Colonic mucosa (tissue), 4 donors: ENCODE measurements at places on chromosomes 2 and 18. TPM values are rescaled to one million over a fixed set of nuclear protein-coding genes. Genes with fewer than 3 reads are reported as not detected.
A peak's percentile ranks its signal among the peaks of the same experiment; 100 is the strongest.

GRCh38 chr2:48423376-48423775, 106.6 kb upstream of the STON1 start:
- no peaks in the 10 kb centered on the region for H3K27me3 ChIP-seq
- no peaks in the 10 kb centered on the region for H3K36me3 ChIP-seq
- DNase-seq = no peak
- H3K4me3 ChIP-seq = no peak overlapping the region
- H3K4me1 ChIP-seq = no peaks in the 10 kb centered on the region
- no peak overlapping the region for H3K27ac ChIP-seq

GRCh38 chr2:236642584-236643291, 73.1 kb downstream of the ACKR3 start:
- H3K4me3 ChIP-seq = no peak overlapping the region
- DNase-seq = peak; percentile 58
- peak overlapping the region; percentile 18 for H3K27ac ChIP-seq
- no peaks in the 10 kb centered on the region for H3K4me1 ChIP-seq

DNA sequence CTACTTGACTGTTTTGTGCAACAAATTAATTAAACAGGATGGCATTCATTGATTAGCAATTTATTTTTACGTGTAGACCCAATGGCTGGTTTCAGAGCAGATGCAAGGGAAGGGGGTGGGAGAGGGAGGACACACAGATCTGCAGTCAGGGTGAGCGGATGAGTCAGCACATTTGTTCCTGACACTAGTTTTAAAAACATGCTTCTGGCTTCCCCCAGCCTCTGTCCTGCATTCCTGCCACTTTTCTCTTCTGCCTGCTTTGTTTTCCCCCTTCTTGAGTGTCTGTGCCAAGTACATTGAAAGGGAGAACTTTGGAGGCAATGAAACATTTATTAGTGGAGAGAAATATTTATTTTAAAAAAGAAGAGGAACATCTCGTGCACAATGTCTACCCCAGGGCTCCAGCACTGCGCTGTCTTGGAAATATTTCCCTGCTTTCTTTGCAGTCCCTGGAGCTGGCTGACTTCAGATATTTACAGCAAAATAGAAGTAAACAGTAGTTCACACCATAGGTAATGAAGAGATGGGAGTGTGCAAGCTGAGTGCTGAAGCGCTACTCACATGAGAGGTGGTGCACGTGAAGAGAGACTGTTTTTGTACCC, 52.2 kb downstream of the NRP2 start:
- DNase-seq = no peak
- no peak overlapping the region for H3K4me3 ChIP-seq
- peak overlapping the region; percentile 6 for H3K27ac ChIP-seq
- no peaks in the 10 kb centered on the region for H3K36me3 ChIP-seq

- H3K4me3 ChIP-seq = no peak overlapping the region
- no peaks in the 10 kb centered on the region for H3K36me3 ChIP-seq
- H3K4me1 ChIP-seq = no peaks in the 10 kb centered on the region
- H3K27ac ChIP-seq = no peak overlapping the region
- no peaks in the 10 kb centered on the region for H3K27me3 ChIP-seq
- DNase-seq = peak; percentile 46
These were observed 59.2 kb downstream of the SGPP2 start for GRCh38 chr2:222483513-222484039.

DNA sequence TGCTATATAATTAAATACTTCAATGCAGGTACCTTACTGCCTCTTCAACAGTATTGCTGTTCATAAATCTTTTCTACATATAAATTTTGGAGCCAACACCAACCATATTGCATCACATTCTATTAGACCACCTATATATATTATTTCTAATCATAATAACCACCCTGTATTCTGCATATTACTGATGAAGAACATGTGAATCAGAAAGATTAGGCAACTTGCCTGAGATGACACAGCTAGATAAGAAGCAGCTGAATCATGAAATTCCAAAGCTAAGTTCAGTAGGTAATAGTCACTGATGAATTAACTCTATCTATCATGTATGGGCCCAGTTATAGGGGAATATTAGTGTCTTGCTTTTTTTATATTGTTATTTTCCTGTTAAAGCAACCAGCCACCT, 161.8 kb downstream of the AGPS start:
- no peaks in the 10 kb centered on the region for H3K27me3 ChIP-seq
- no peak overlapping the region for H3K4me3 ChIP-seq
- no peak for DNase-seq
- H3K4me1 ChIP-seq = no peaks in the 10 kb centered on the region
- no peaks in the 10 kb centered on the region for H3K36me3 ChIP-seq

DNA sequence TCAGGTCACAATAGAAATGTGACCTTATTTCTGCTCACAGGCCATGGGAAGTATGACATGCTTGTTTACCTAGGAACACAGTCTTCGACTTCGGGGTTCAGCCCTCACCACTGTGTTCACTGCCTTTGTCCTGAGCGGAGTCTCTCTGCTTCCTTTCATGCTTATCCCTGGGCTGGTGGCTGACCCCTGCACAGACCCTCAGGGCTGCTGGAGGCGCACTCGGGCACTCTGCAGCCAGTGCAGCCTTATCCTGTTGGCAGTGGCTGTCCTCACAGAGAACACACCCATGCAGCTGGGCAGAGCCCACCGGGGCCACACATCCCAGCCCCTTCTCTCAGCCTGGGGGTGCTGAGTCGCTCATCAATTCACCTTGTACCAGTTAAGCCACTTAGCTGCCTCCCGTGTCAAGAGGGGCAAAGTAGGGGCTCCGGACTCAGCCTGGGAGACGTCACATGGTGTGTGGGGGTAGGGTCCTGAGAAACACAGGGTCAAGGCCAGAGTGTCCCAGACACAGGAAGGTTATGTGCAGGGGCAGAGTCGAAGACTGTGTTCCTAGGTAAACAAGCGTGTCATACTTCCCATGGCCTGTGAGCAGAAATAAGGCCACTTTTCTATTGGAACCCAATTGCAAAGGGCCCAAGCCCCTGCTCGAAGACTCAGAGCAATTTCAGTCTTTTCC, 107.5 kb downstream of the FAM210A start:
- H3K27ac ChIP-seq = no peak overlapping the region
- no peaks in the 10 kb centered on the region for H3K27me3 ChIP-seq
- no peak overlapping the region for H3K4me3 ChIP-seq

GRCh38 chr2:198525211-198525969, 721.0 kb downstream of the PLCL1 start:
- no peaks in the 10 kb centered on the region for H3K27me3 ChIP-seq
- no peak overlapping the region for H3K4me3 ChIP-seq
- no peak overlapping the region for H3K27ac ChIP-seq
- H3K4me1 ChIP-seq = no peaks in the 10 kb centered on the region

GRCh38 chr2:105385731-105386540, 12.9 kb downstream of the FHL2 start:
- H3K27ac ChIP-seq = peak overlapping the region; percentile 94
- no peaks in the 10 kb centered on the region for H3K36me3 ChIP-seq
- H3K4me1 ChIP-seq = peaks cover 4% of the 10 kb centered on the region
- H3K4me3 ChIP-seq = no peak overlapping the region
- peak; percentile 77 for DNase-seq

DNA sequence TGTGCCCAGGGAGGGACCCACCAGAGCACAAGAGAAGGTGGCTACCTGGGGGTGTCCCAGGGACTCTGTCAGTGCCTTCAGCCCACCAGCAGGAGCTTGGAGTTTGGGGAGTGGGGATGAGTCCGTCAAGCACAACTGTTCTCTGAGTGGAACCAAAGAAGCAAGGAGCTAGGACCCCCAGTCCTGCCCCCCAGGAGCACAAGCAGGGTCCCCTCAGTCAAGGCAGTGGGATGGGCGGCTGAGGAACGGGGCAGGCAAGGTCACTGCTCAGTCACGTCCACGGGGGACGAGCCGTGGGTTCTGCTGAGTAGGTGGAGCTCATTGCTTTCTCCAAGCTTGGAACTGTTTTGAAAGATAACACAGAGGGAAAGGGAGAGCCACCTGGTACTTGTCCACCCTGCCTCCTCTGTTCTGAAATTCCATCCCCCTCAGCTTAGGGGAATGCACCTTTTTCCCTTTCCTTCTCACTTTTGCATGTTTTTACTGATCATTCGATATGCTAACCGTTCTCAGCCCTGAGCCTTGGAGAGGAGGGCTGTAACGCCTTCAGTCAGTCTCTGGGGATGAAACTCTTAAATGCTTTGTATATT, 14.0 kb downstream of the ITM2C start:
- peaks cover 32% of the 10 kb centered on the region for H3K4me1 ChIP-seq
- no peaks in the 10 kb centered on the region for H3K27me3 ChIP-seq
- DNase-seq = no peak
- peak overlapping the region; percentile 87 for H3K27ac ChIP-seq
- H3K4me3 ChIP-seq = no peak overlapping the region

- DNase-seq = no peak
- no peak overlapping the region for H3K27ac ChIP-seq
- no peak overlapping the region for H3K4me3 ChIP-seq
- no peaks in the 10 kb centered on the region for H3K27me3 ChIP-seq
- no peaks in the 10 kb centered on the region for H3K4me1 ChIP-seq
- H3K36me3 ChIP-seq = no peaks in the 10 kb centered on the region
These were observed 27.2 kb downstream of the LHCGR start for GRCh38 chr2:48728295-48728694.

GRCh38 chr2:199756743-199757142, 94.2 kb downstream of the FTCDNL1 start:
- no peak overlapping the region for H3K4me3 ChIP-seq
- H3K27ac ChIP-seq = no peak overlapping the region
- no peak for DNase-seq
- no peaks in the 10 kb centered on the region for H3K36me3 ChIP-seq
- H3K4me1 ChIP-seq = no peaks in the 10 kb centered on the region

GRCh38 chr2:133241224-133241571, 327.1 kb downstream of the NCKAP5 start:
- DNase-seq = no peak
- no peak overlapping the region for H3K4me3 ChIP-seq
- no peaks in the 10 kb centered on the region for H3K4me1 ChIP-seq

- no peaks in the 10 kb centered on the region for H3K27me3 ChIP-seq
- H3K36me3 ChIP-seq = no peaks in the 10 kb centered on the region
- H3K4me1 ChIP-seq = no peaks in the 10 kb centered on the region
- H3K4me3 ChIP-seq = no peak overlapping the region
- DNase-seq = no peak
These were observed 469.9 kb upstream of the SMIM21 start for GRCh38 chr18:75897386-75897785.

Gene ANKRD62
- total RNA-seq = 0.40 TPM

Gene MAB21L4
- 6.1 TPM for total RNA-seq

Gene SH3RF3
- 2.5 TPM for total RNA-seq

Gene NETO1
- total RNA-seq = not detected

Gene ZC3H8
- 5.9 TPM for total RNA-seq

Gene MERTK
- total RNA-seq = 3.9 TPM

Gene PNPT1
- 34.0 TPM for total RNA-seq
